ENCODE measurements at places on chromosomes 3 and 15. TPM values are rescaled to one million over a fixed set of nuclear protein-coding genes. Genes with fewer than 3 reads are reported as not detected.

TMOD3 gene
- total RNA-seq, result 49.0 TPM

MORC1 gene
- total RNA-seq, result not detected

RPP25 gene
- total RNA-seq, result 9.9 TPM

GNAT1 gene
- not detected for total RNA-seq

ADAMTSL3 gene
- total RNA-seq, result 2.4 TPM

LRRC2 gene
- total RNA-seq, result 0.31 TPM

DNA sequence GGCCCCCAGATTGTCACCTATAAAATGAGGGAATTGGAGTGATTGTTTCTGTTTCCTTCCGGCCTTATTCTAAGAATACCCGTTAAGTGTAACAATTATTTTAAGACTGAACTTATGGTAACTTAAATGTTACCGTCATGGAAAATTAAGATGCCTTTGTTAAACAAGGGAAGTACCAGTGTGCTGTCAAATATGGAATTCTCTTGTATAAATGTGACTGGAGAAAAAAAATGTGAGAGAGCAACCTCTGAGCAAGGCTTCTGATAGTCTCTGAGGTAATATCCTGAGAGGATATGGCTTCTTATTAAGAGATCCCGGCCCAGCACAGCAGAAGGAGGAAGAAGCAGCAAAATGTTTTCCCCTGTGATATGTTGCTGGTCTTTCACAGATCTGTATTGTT, 480.7 kb upstream of the ADAMTS9 start:
- H3K36me3 ChIP-seq, result no peaks in the 10 kb centered on the region
- H3K27me3 ChIP-seq, result peaks cover 6% of the 10 kb centered on the region
- H3K27ac ChIP-seq, result no peak overlapping the region
- peaks cover 38% of the 10 kb centered on the region for H3K4me1 ChIP-seq
- no peak for DNase-seq

GRCh38 chr15:98177966-98178592, 217.6 kb downstream of the ARRDC4 start:
- H3K4me3 ChIP-seq, result no peak overlapping the region
- no peak for DNase-seq
- H3K36me3 ChIP-seq, result no peaks in the 10 kb centered on the region
- peaks cover 11% of the 10 kb centered on the region for H3K4me1 ChIP-seq

DNA sequence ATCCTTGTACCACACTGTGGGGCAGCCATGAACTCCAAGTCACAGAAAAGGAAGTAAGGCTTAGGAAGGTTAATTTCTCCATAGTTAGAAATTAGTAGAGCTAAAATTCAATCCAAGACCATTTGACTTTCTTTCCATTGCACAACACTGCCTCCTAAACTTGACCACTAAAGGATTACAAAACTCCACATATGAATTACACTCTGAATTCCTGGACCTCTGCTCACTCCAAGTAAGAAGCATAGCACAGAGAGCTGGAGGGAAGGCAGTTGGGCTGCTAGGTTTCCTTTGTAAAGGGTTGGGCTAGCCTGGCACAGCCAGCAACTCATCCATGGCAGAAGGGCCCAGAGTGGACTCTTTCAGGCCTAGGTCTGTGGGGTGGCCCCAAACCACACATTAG, 134.4 kb downstream of the MYLK start:
- H3K27ac ChIP-seq, result no peak overlapping the region
- peaks cover 7% of the 10 kb centered on the region for H3K36me3 ChIP-seq
- no peaks in the 10 kb centered on the region for H3K27me3 ChIP-seq
- no peak for DNase-seq

GRCh38 chr3:136835089-136835812, 16.3 kb downstream of the SLC35G2 start:
- DNase-seq, result no peak
- no peak overlapping the region for H3K27ac ChIP-seq
- H3K4me3 ChIP-seq, result no peak overlapping the region
- no peaks in the 10 kb centered on the region for H3K27me3 ChIP-seq
- H3K36me3 ChIP-seq, result peaks cover 3% of the 10 kb centered on the region
- peaks cover 42% of the 10 kb centered on the region for H3K4me1 ChIP-seq

DNA sequence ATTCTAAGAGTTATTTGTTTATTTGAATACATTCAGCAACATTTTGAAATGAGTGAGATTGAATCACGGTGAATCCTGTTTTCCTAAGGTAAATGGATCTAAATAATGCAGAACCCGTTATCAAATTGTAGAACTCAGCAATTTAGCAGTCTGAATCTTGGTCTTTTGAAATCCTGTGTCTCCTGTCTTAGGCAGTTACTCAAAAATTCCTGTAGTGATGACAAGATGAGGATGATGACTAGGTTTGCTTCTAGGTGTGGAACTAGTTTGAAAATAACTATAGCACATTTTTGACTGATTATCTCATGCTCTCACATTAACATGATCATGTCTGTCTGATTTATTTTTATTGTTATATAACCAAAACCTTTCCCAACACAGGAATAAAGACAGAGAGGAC, 115.0 kb downstream of the RAP2B start:
- no peak for DNase-seq
- no peaks in the 10 kb centered on the region for H3K36me3 ChIP-seq
- no peak overlapping the region for H3K4me3 ChIP-seq
- peak overlapping the region; percentile 67 for H3K27ac ChIP-seq
- no peaks in the 10 kb centered on the region for H3K27me3 ChIP-seq
- no peaks in the 10 kb centered on the region for H3K4me1 ChIP-seq

- DNase-seq, result no peak
- H3K27me3 ChIP-seq, result no peaks in the 10 kb centered on the region
- H3K27ac ChIP-seq, result peak overlapping the region; percentile 75
Observed at GRCh38 chr3:11610700-11611275, 32.9 kb downstream of the VGLL4 start.

DNA sequence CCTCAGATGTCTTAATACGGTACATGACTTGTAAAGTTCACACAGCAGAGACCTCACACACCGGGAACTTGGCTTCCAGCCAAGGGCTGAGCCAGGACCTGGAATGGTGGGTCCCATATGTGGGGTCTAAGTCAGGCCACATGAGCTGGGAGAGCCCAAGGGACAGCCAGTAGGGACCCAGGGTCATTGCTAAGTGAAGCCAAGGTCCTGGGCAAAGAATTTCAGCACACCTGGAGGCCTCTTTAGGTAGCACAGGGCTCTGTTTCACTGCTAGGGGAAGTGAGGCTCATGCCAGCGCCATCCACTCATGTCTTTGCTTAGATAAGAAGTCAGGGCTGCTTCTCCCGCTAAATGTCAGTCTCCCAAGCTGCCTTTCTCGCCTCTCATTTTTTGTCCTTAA, 116.6 kb upstream of the TLE3 start:
- H3K4me1 ChIP-seq, result peaks cover 22% of the 10 kb centered on the region
- DNase-seq, result no peak

- H3K4me3 ChIP-seq, result no peak overlapping the region
- peaks cover 24% of the 10 kb centered on the region for H3K4me1 ChIP-seq
- H3K27ac ChIP-seq, result no peak overlapping the region
Observed at GRCh38 chr3:156787926-156788663, 38.1 kb upstream of the LEKR1 start.

- peaks cover 18% of the 10 kb centered on the region for H3K4me1 ChIP-seq
- no peak overlapping the region for H3K4me3 ChIP-seq
- H3K36me3 ChIP-seq, result no peaks in the 10 kb centered on the region
- no peak for DNase-seq
- no peaks in the 10 kb centered on the region for H3K27me3 ChIP-seq
- H3K27ac ChIP-seq, result no peak overlapping the region
Observed at GRCh38 chr15:62121273-62122015, 43.6 kb downstream of the C2CD4B start.

- peak; percentile 94 for DNase-seq
- H3K36me3 ChIP-seq, result no peaks in the 10 kb centered on the region
- H3K4me1 ChIP-seq, result peaks cover 19% of the 10 kb centered on the region
- H3K4me3 ChIP-seq, result peak within 1 kb of the TSS; percentile 97
- H3K27ac ChIP-seq, result peak within 1 kb of the TSS; percentile 99
Observed at GRCh38 chr15:40593588-40594428, at the start of gene KNL1. TSS of gene KNL1 (plus strand) at chr15:40594249. CDS start at chr15:40602932, 8,683 bp downstream.

DNA sequence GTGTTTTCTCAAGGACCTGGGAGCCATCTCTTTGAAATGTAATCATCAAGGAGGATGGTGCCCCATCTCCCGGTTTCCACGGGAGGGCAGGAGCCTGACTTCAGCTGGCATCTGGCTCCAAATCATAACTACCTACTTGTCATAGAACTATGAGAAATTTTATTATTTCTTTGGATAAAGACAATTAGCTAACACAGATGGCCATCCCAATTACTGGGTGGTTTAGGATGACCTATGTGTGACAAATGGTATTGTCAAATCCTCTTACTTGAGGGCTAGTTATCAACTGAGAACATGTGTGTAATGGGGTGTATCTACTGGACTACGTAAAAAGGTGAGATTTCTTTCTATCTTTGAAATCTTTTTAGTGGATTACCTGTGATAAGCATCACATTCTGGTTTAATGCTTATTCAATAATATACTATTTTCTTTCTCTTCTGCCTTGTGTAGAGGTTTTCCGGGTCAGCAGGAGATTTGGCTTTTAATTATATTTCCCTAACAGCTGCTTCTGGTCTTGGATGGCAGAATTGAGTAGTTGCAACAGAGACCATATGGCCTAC, 15.3 kb upstream of the PARP14 start:
- no peaks in the 10 kb centered on the region for H3K4me1 ChIP-seq
- no peak overlapping the region for H3K4me3 ChIP-seq
- H3K27ac ChIP-seq, result no peak overlapping the region
- no peak for DNase-seq
- H3K27me3 ChIP-seq, result peaks cover 14% of the 10 kb centered on the region

DNA sequence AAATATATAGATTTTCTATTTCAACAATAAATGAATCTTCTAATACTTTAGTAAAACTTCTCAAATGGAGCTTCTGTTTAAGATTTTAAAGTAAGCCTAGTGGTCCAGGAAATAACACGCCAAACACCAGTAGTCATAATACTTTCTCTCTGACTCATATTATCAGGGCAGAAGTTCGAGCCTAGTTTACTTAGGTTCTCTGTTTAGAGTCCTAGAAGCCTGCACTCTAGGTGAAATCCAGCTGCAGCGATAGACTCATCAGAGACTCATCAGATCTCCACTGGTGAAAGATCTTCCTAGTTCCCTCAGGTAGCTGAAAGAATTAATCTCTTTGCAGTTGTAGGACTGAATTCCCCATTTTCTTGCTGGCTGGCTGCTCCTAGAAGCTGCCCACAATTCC, 552.5 kb upstream of the ROBO2 start:
- no peak overlapping the region for H3K4me3 ChIP-seq
- no peaks in the 10 kb centered on the region for H3K36me3 ChIP-seq
- DNase-seq, result no peak
- H3K27ac ChIP-seq, result no peak overlapping the region
- H3K27me3 ChIP-seq, result no peaks in the 10 kb centered on the region

Data from type B pancreatic cell (in vitro differentiated cells).